ENCODE measurements at places on chromosomes 3 and 15. TPM values are rescaled to one million over a fixed set of nuclear protein-coding genes. Genes with fewer than 3 reads are reported as not detected.

SAMD7 gene
- total RNA-seq, result not detected

SERPINI2 gene
- total RNA-seq, result not detected

MEIS2 gene
- total RNA-seq, result 21.5 TPM

GUCA1C gene
- not detected for total RNA-seq

UROC1 gene
- total RNA-seq, result not detected

DNA sequence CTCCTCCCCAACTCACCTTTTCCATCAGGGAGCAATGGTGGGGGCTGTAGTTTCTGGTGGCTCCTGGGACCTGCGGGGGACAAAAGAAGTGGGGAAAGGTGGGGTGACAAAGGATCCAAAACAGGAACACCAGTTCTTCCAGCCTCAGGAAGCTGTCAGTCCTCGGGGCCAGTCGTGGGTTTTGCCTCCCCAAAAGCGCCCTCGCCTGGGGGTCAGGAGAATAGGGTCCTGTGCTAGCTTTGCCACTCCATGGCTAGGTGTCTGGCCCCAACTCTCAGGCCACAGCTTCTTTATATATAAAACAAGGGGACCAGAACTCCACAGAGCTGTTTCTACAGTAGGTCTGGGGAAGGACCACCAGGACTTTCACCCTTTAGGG lies 4.0 kb downstream of the CCDC9B start:
- DNase-seq, result no peak

GRCh38 chr3:15272426-15273196 lies 59.8 kb downstream of the SH3BP5 start:
- DNase-seq, result no peak

DNA sequence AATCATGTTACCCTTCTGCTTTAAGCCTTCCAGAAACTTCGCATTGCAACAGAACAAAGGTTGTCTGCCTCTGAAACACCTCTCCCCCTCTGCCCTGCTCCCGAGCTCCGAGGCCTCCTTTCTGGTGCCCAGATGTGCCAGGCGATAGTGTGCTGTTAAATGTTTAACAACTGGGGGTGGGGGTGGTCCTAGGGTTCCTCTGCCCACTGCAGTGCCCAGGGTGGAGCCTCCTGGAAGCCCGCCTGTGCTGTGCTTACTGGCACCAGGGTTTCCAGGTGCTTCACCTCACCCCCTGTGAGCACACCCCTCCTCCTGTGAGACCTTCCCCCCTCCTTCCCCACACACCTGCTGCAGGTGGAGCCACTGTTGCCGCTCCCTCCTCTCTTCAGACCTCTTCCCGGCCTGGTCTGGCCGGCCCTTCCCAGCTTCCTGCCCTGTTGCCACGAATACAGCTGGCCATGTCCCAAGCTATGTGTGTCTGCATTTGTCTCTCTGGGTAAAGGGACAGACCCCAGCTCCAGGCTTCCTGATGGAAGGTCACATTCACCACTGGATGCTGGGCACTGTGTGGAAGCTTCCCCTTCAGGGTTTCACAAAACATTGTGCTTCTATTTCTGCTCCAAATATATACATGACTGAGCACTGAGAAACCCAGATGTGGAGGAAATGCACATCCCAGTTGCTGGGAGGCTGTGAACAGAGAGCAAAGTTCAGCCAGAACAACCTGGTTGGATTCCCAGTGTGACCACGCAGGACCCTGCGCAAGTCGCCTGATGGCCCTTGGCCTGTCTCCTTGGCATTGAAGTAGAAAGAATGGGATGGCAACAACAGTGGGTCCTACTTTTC lies 37.2 kb downstream of the MGLL start:
- DNase-seq, result no peak

DNA sequence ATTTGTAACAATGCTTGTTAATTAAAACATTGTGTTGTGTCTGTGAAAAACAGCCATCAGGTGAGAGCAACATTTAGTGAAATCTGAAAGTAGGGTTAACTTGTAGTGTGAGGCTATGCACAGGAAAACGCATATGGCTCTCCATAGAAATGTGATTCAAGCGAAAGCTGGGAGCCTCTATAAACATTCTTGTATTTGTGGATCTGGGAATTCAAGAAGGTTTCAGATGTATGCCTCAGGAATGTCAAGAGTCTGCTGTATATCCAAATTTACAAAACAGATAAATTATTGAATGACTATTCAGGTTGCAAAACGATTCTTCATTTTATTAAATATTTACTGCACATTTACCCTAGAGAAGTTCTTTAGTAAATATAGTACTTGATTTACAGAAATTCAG lies 166.0 kb downstream of the THSD4 start:
- no peak for DNase-seq

- no peak for DNase-seq
These were observed 23.0 kb downstream of the PPM1L start for GRCh38 chr3:160779040-160779439.
